ENCODE measurements at places on chromosomes 13 and 19.

DNA sequence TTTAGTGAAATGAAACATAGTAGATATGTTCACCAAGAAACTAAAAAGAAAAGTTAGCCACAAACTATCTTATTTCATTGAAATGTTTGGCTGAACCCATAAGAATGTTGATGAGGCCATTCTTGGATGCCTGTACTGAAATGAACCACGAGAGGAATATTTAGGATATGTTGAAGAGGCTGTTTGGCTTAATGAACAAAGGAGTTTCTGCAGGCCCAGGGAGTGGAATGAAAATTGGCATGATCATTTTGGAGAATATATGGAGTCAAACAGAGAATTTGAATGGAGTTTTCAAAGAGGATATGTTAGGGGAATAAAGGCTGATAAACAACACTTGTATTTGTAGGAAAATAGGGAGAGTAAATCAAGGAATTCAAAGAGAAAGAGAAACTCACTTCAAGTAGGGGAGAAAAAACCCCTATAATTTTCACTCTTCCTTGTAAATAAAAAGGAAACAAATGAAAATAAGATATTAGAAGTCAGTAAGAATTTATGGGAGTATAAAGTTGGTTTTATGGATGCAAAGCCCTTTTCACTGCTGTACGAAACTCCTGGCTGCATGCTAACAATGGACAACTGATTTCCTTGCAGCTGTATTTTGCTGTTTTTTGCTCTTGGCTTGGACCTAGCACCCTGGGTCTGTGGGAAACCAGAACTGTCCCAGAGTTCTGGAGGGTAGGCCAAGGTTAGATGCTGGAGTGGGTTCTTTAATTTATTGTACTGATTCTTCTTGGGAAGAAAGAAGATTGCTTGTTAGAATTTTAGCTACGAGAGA lies 36.5 kb downstream of the KL start:
- H3K36me3 ChIP-seq: no peaks in the 10 kb centered on the region
- no peak overlapping the region for H3K4me3 ChIP-seq
- DNase-seq: no peak
- H3K4me1 ChIP-seq: peaks cover 10% of the 10 kb centered on the region

DNA sequence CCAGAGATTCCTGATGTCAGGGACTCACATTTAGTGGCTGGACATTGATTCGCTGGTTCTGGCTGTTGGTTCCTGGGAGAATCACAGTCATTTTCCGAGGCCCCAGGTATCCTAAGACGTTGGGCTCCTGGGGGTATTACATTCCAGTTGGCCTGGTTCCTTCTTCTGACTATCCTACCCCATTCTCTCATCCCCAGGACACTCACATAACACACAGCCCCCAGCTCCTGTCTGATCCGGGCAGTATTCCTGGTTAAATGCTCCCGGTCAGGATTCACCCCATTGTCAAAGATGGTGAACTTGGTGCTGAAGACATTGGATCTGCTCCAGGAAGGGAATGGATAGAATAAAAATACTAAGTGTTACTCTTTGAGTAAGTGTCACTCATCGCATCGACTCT lies 11.5 kb downstream of the PPP1R15A start:
- no peak overlapping the region for H3K4me3 ChIP-seq
- no peaks in the 10 kb centered on the region for H3K27me3 ChIP-seq
- no peak for DNase-seq
- H3K27ac ChIP-seq: no peak overlapping the region

DNA sequence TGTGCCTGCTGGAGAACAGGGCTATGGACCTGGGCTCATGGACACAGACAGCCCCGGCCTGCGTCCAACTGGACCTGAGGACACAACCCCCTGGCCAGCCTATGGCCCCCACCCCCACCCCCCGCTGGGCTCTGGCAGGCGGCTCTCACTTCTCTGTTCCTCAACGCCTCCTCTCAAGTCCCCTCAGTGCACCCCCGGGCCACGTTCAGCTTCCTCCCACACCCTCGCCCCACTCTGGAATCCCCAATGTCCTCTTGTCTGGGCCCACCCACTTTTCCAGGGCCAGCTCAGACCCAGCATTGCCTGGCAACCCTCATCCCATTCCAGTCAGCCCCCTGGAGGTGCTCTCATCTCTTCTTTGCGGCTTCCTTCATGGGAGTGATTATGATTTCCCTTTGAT lies 130.2 kb upstream of the SPACA7 start:
- no peaks in the 10 kb centered on the region for H3K36me3 ChIP-seq
- H3K27me3 ChIP-seq: no peaks in the 10 kb centered on the region
- H3K27ac ChIP-seq: no peak overlapping the region
- H3K4me3 ChIP-seq: no peak overlapping the region
- DNase-seq: peak; percentile 29
- no peaks in the 10 kb centered on the region for H3K4me1 ChIP-seq

DNA sequence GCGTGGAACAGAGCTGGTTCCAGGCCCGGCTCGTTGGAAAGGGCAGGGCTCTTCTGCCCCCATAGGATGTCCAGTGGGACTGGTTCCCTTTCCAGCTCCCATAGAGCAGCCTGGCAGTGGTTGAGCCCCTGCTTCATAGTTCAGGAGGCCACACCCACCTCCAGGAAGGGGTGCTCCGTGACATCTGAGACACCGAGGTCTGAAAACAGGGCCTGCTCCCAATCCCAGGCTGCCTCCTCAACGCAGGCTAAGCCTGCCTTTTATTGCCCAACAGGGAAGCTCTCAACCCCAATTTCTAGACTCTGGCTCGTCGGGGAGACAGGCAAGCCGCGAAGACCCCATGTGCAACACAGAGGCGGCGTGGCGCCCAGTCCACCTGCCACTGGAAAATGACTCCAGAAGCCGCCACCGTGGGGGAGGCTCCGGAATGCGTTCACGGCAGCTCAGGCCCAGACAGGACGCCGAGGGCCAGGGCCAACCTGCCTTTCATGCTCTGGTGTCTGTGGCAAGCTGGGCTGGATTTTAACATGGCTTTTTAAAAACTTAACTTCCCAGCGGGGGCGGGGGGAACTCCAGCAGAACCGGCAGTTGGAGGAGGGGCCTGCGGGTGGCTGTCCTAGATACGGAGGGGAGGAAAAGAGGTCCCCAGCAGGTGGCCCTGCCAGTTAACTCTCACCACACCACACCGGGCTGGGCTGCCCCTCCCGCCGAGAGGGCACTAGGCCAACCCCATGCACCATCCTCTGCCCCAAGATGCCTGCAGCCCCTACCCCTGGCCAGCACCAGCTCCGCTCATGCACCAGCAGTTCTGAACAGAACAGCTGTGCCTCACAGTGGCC lies 17.9 kb upstream of the TINCR start:
- peak overlapping the region; percentile 39 for H3K27ac ChIP-seq
- no peak for DNase-seq
- H3K36me3 ChIP-seq: no peaks in the 10 kb centered on the region
- no peaks in the 10 kb centered on the region for H3K27me3 ChIP-seq

DNA sequence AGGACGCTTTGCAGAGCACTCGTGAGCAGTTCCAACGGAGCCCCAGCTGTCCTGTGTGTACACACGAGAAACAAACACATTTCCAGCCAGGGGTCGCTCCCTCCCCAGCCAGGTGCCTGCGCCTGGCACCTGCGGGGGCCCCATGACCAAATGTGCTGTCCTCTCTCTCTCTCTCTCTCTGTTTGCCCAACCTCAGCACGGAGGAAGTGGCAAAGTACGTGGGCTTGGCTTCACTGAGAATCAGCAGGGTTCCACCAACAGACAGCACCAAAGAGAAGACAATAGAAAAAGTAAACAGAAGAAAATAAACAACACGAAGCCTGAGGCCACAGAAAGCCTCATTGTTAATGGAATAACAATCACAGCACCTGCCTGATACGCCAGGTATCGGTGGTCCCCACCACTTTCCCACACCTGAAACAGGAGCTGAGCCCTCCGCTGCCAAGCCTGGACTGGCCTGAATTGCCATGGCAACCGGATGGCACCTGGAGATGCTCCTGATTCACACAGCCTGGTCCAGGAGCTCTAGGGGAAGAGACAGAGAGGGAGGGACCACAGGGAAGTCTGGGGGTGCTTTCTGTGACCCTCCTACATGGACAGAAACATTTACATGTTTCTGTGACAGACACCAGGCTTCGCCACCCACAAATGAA lies 103.9 kb upstream of the CACNA1A start:
- H3K36me3 ChIP-seq: no peaks in the 10 kb centered on the region
- no peak for DNase-seq
- no peaks in the 10 kb centered on the region for H3K4me1 ChIP-seq
- H3K27me3 ChIP-seq: no peaks in the 10 kb centered on the region
- no peak overlapping the region for H3K4me3 ChIP-seq
- H3K27ac ChIP-seq: no peak overlapping the region

DNA sequence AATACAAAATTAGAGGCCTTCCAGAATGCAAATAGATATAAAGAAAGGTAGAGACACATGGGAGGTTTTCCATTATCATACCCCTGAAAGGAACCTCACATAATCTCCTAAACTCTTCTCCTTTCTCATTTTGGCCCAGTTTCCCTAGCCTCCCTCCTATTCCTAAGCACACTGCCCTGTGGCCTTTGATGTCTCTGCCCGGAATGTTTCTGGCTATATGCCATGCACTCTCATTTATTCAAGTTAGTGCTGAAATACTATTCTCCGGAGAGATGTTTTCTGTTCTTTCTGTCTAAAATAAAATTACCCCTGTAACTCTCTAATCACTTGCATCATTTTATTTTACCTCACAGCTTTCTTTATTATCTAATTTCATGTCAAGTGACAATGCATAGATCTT lies 1287.7 kb downstream of the SLITRK5 start:
- DNase-seq: no peak
- H3K4me3 ChIP-seq: no peak overlapping the region
- no peaks in the 10 kb centered on the region for H3K4me1 ChIP-seq

DNA sequence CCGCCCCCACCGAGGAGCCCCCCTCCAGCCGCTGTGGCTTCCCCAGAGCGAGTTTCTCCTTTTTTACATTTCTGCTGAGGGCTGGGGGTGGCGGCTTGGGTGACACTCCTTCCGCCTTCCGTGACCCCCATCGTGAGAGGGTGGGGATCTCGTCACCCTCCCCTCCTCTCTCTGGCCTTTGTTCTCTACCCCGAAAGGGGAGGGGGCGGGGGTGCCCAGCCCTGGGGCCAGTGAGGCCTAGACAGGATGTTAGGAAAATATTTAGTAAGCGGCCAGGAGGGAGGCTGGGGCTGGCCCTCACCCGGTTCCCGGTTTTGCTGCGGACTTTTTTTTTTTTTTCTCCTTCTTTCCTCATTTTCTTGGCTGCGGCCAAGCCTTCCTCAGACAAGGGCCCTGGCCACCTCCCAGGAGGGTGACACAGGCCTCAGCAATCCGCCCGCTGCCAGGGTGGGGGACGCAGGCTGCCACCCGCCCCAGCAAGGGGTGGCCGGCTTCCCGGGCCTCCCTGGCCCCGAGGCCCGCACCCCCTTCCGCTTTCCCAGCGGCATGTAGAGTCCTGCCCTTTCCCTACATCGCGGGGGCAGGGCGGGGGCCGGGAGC lies 3.9 kb downstream of the MIDN start:
- H3K36me3 ChIP-seq: no peaks in the 10 kb centered on the region
- H3K27ac ChIP-seq: peak overlapping the region; percentile 100
- no peak for DNase-seq
- H3K4me1 ChIP-seq: peaks cover 62% of the 10 kb centered on the region

DNA sequence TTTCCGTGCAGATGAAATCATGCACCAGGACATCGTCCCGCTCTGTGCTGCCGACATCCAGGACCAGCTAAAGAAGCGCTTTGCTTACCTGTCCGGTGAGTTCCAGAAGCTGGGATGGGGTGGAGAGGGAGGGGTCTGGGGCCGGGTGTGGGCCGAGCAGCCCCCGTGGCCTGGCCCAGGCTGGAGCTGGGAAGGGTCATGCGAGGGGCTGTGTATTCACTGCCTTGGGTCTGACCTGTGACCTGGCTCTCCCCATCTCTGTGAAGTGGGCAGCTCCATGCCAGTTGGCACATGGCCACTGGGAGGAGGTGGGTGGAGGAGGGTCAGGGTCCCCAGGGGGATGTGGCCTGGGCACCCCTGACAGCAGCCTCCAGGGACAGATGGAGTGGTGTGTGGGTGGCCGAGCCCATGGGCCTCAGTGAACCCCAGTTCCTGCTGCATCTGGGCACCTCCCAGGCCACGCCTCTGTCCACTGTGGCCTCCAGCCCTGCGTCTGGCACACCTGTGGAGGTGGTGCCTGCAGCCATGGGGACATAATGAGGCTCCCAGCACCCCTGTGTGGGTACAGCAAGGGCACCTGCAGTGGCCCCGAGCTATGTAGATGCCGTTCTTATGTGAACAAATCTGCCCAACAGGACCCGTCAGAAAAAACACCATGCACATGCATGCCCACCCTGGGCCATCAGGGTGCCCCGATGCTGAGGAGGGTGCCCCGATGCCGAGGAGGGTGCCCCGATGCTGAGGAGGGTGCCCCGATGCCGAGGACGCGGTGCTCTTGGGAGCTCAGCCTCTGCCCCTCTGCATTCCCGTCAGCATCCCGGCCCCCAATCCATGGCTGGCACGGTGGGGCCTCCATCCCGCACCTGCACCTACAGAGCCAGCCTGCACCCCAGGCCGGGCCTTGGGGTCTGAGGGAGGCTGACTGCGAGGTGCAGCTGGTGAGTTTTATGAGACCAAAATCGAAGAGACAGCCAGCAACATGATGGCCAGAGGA lies 46.0 kb downstream of the MCF2L start:
- no peak for DNase-seq
- no peak overlapping the region for H3K4me3 ChIP-seq
- peaks cover 19% of the 10 kb centered on the region for H3K4me1 ChIP-seq
- H3K36me3 ChIP-seq: no peaks in the 10 kb centered on the region
- no peaks in the 10 kb centered on the region for H3K27me3 ChIP-seq

All from vagina (tissue), 2 donors.